ENCODE measurements at places on chromosomes 11 and 22.

GRCh38 chr11:73308003-73308960 lies at the start of gene ARHGEF17:
Gene ARHGEF17 (plus strand): TSS chr11:73308276. CDS start chr11:73308639, 363 bp downstream.
- peak; percentile 35 for DNase-seq

DNA sequence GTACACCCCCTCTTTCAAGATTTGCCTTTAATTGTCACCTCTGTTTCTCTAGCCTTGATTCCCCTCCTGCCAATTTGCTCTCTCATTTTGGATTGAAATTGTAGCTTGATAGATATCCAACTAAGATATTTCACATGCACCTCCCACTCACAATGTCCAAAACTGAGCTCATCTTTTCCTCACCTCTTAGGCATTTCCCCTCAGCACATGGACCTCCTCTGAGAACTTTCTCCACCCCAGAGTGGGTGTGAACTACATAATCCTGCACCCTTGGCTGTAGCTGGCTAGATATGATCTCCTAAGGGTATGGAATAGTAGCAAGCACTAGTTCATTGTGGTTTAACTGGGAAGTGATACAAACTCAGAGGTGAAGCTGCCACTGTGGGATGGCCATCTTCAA lies 91.5 kb upstream of the SESN3 start:
- no peak for DNase-seq

GRCh38 chr11:65135633-65136145 lies 1.4 kb upstream of the SYVN1 start:
- DNase-seq = no peak

- no peak for DNase-seq
Measured at GRCh38 chr22:24209016-24209415, 27.7 kb downstream of the SUSD2 start.

DNA sequence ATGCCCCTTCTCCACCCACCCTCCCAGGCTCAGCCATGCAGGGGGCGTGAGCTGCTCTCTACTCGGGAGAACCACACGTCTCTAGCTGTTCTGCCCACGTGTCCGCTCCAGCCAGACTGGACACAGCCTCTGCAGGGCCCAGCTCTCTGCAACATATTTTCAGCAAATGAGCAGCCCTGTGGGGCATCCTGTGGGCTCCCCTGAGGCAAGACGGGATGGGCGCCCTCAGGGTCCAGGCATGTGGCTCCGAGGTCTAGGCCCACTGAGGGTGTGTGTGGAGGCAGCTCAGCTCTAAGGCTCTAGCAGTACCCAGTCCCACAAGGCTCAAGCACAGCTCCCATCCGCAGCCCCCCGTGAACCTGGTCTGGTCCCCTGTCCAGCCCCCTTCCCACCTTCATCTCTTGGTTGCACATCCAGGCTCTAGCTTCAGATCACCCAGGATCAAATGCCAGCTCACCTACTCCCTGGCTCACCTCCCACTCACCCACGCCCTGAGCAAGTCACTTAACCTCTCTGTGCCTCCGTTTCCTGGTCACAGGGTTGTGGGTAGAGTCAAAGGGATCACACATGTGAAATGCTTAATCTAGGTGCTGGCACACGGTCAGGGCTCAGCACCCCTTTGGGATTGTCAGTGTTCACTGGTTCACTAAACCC lies 57.8 kb upstream of the TCF20 start:
- no peak for DNase-seq

GRCh38 chr22:49918911-49919881 lies 762 bp downstream of the CRELD2 start:
- no peak for DNase-seq

- no peak for DNase-seq
Measured at GRCh38 chr22:46962406-46962805, 200.0 kb downstream of the TBC1D22A start.

GRCh38 chr11:12127206-12127898 lies 17.0 kb downstream of the MICAL2 start:
- no peak for DNase-seq

DNA sequence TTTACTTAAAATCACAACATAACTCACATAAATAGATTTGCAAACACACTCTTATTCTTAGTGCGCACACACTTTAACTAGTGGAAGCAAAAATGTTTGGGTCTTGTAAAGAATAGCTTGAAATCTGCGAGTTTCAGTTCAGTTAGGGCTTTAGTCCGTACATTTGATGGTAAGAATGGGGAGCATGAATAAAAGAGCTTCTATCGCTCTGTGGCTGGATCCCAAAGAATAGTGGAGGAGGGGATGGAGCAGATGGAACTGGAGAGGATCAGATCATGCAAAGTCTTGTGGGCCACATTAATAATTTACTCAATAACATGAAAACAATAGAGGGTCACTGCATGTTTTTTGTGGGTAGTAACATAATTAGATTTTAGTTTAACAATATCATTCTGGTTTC lies 44.3 kb downstream of the DNHD1 start:
- DNase-seq = no peak

DNA sequence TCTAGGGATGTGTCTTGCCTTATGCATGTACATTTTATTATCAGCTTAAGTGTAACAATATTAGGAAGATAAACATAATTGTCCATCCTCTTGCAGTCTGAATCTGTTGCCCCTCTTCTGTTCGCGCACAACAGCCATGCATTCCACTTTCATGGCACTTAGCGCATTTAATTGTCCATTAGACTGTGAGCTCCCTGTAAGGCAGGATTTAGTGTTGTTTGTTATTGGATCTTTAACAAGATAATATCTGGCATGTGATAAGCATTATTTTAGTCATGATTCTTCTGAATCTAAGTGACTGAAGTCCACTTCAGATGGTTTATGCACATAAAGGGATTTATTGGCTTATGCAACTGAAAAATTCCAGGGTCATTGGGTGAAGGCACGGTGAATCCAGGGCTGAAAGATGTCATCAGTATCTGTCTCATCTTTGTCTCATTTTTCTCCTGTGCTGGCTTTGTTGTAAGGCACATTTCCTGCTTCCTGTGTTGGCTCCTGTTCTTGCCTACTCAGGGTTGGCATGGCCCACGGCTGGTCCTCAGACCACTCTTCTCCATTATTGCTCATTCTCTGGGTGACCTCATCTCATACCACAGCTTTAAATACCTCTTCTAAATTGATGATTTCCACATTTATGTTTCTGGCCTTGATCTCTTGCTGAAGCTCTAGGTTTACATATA lies 37.6 kb downstream of the ATXN10 start:
- DNase-seq = no peak

- no peak for DNase-seq
Measured at GRCh38 chr11:111779118-111779517, 12.9 kb upstream of the PPP2R1B start.

DNA sequence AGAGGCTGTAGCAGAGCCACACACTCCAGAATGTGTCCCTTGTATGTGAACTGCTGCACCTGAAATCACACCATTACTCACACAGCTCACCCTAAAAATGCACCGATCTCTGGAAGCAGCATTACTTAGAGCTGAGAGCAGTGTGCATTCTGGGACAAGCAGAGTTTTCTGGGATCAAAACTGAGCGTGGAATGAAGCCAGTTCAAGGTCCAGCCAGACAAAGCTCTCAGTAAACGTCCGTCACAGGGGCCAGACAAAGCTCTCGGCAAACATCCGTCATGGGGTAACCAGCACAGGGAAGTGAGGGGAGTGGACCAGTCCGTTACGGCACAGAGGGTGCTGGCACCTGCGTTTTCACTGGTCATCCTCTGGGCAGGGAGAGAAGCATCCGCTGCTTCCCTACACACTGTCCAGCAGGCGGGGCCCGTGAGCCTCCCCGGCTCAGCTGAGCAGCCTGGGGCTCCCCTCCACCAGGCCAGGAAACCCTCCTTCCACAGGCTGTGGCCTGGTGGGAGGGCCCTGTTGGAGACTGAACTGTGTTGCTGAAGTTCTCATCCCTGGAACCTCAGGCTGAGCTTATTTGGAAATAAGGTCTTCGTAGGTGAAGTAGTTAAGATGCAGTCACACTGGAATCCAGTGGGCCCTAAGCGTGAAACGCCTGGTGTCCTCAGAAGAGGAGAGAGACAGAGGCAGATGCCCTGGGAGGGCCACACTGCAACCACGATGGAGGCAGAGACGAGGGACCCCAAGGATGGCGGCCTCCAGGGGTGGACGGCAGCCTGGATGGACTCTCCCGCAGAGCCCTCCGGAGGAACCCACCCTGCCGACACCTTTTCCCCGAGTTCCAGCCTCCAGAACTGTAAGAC lies 883.9 kb downstream of the BRD1 start:
- DNase-seq = no peak

DNA sequence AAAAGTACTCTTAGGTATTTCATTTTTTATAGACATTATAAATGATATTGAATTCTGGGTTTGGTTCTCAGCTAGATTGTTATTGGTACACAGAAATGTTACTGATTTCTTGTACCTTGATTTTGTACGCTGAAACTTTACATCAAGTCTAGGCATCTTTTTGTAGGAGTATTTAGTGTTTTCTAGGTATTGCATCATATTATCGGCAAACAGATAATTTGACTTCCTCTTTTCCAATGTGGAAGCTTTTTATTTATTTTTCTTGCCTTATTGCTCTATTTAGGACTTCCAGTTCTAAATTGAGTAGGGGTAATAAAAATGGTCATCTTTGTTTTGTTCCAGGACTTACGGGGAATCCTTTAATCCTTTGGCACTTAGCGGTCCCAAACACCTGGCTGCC lies 676.6 kb upstream of the CCDC179 start:
- no peak for DNase-seq

- DNase-seq = no peak
Measured at GRCh38 chr11:93528252-93528651, 14.9 kb downstream of the SMCO4 start.

GRCh38 chr11:62889484-62890437 lies 9.1 kb downstream of the SLC3A2 start:
- no peak for DNase-seq

- no peak for DNase-seq
Measured at GRCh38 chr11:71301046-71301857, 48.9 kb upstream of the SHANK2 start.

GRCh38 chr22:40718250-40719204 lies 39.2 kb downstream of the MCHR1 start:
- no peak for DNase-seq

- no peak for DNase-seq
Measured at GRCh38 chr11:121018746-121019145, 5.2 kb upstream of the TBCEL start.

- DNase-seq = no peak
Measured at GRCh38 chr11:62505440-62506091, 41.0 kb downstream of the AHNAK start.

DNA sequence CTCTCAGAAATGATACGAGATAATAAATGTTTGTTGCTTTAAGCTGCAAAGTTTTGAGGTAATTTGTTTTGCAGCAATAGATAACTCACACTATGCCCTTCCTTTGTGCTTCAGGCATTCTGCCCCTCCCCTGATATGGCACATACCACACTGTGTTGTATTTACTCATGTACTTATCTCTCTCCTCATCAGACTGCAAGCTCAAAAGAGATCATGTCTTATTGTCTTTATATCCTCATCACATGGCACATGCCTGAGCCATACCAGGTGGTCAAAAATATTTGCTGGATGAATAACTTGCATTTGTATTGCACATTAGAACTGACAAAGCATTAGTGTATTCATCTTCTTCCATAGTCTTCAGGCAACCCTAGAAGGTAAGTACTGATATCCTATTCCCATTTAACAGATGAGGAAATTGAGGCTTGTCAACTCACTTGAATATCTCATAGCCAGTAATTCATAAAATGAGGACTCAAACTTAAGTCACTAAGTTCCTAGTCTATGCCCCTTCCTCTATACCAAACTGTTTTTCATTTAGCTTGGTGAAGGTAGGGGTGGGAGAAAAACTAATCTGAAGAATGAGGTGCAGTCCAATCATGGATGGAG lies 83.9 kb upstream of the EED start:
- no peak for DNase-seq

DNA sequence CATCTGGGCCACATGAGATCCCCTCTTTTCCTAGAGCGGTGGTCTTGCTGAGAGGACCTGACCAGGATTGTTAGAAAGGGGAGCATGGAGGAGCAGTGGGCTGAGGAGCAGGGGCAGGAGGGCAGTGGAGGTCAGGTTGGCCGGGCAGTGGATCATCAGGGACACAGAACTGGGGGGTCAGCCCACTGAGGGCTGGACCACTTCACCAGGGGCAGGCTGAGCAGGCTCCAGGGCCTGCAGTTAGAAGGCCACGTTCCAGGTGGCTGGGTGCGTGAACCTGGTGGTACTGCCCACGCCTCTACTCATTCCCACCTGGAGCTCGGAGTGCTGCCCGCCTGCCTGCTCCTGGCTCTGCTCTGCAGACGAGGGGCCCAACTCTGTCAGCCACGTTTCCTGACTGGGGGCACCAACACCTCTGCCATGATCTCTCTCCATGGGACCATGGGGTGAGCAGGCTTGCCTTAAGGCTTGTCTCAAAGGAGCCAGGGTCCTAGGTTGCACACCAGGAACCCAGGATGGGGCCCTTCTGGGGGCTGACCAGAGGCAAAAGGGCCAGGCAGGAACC lies 9.7 kb downstream of the MRGPRF start:
- no peak for DNase-seq

- no peak for DNase-seq
Measured at GRCh38 chr11:19918302-19919049, 205.8 kb downstream of the NAV2 start.

DNA sequence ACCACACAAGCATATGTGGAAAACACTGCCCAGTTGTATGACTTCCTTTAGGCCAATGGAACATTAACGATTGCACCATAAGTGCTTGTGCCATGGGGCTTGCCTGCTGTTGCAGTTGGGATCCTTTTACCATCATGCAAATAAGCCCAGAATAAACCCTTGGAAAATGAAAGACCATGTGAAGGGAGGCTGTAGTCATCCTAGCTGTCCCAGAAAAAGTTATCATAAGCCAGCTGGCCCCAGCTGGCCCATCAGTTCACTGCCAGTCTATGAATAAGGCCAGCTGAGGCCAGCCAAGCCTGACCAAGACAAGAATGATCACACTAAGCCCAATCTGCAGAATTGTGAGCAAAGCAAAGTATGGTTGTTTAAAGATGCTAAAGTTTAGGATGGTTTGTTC lies 253.9 kb upstream of the ARHGAP20 start:
- DNase-seq = no peak

DNA sequence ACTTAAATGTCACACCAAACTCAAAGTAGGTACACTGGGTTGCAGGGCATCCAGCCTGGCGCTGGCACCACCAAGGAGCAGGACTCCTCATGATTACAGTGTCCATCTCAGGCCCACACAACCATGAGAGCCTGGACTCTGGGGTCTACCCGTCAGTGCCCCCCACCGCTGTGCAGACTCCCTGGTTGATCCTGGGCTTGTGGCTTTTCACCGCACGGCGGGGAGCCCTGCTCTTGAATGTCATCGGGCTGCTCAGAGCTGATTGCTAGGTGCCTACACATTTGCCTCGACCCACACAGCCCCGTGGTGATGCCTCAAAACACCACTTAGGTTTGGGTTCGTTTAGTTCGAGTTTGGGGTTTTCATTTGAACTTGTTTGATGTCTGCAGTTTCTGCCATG lies 63.0 kb downstream of the WNT11 start:
- no peak for DNase-seq

Measured in activated CD4-positive, alpha-beta T cell treated with anti-CD3 and anti-CD28 coated beads for 4 hours (primary cell).